ENCODE measurements at places on chromosomes 1 and 21.

DNA sequence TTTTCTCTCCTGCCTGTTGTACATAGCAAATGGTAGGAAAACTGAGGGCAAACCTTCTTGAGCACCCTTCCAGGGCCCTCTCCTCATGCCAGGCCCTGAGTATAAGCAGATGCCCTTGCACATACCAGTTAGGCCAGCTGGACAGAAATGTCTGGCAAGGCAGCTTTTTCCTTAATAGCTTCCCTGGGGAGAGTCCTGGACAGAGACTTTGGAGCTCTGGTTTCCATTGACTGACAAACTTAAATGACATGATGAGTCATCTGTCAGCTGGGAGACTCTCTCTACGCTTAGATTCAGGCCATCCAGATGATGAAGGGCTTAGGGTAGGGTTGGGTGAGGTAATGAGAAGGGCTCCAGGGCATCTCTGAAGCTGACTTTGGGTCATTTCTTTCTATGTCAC lies 317.5 kb downstream of the ASTN1 start:
- no peaks in the 10 kb centered on the region for H3K36me3 ChIP-seq
- H3K27ac ChIP-seq: no peak overlapping the region
- H3K4me1 ChIP-seq: no peaks in the 10 kb centered on the region
- no peak overlapping the region for H3K4me3 ChIP-seq
- H3K27me3 ChIP-seq: no peaks in the 10 kb centered on the region

GRCh38 chr21:39022035-39022434 lies 161.2 kb downstream of the PSMG1 start:
- no peaks in the 10 kb centered on the region for H3K36me3 ChIP-seq
- H3K4me3 ChIP-seq: no peak overlapping the region
- no peak overlapping the region for H3K27ac ChIP-seq
- no peaks in the 10 kb centered on the region for H3K4me1 ChIP-seq
- DNase-seq: no peak

- no peaks in the 10 kb centered on the region for H3K4me1 ChIP-seq
- H3K36me3 ChIP-seq: no peaks in the 10 kb centered on the region
- no peak overlapping the region for H3K4me3 ChIP-seq
- no peak for DNase-seq
- peaks cover 49% of the 10 kb centered on the region for H3K27me3 ChIP-seq
- no peak overlapping the region for H3K27ac ChIP-seq
These were observed 23.5 kb upstream of the CR2 start for GRCh38 chr1:207430602-207431001.

DNA sequence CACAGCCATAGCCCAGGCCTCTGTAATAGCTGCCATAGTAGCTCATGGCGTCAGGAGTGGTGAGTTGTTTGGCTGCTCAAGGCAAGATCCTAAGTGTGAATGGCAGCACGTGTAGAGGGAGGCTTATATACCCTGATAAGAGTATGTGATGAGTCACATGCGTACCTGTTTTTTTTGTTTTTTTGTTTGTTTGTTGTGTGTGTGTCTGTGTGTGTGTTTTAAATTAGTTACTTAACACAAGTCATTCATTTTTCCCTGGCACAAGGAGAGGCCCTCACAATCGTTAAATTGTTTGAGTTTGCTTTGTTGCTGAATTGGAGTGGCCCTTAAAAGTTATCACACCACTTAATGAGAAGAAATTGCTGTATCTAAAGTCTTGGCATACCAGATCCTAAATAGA lies at the start of gene KRTAP19-4:
KRTAP19-4 (minus strand) TSS at position 101 of the 400 bp plus-strand sequence; CDS start at position 46, 55 bp downstream.
- H3K36me3 ChIP-seq: no peaks in the 10 kb centered on the region
- no peak within 1 kb of the TSS for H3K27ac ChIP-seq
- H3K27me3 ChIP-seq: no peaks in the 10 kb centered on the region
- no peak within 1 kb of the TSS for H3K4me3 ChIP-seq
- DNase-seq: no peak
- no peaks in the 10 kb centered on the region for H3K4me1 ChIP-seq

GRCh38 chr21:45844181-45844580 lies 137.4 kb upstream of the COL6A1 start:
- DNase-seq: no peak
- peaks cover 57% of the 10 kb centered on the region for H3K27me3 ChIP-seq
- no peak overlapping the region for H3K4me3 ChIP-seq
- H3K36me3 ChIP-seq: no peaks in the 10 kb centered on the region
- no peaks in the 10 kb centered on the region for H3K4me1 ChIP-seq

DNA sequence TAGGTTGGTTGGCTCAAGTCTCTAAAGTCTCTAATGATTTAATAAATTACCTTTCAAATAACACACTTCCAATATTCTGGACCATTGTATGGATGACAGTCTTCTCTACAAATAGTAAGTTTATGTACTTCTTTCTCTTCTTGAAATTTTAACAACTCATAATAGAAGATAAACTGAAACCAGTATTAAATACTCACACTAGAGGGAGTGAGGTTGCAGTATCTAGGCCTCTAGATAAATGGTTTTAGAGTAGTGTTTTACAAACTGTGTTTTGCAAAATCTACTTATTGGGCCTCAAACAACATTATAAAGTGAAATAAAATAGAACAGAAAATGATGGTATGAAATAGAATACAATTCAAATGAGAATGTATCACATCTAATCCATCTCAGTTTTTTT lies 479.9 kb upstream of the BRINP3 start:
- no peaks in the 10 kb centered on the region for H3K4me1 ChIP-seq
- H3K4me3 ChIP-seq: no peak overlapping the region
- H3K27ac ChIP-seq: no peak overlapping the region
- H3K27me3 ChIP-seq: no peaks in the 10 kb centered on the region
- no peaks in the 10 kb centered on the region for H3K36me3 ChIP-seq

- H3K27ac ChIP-seq: no peak overlapping the region
- peaks cover 25% of the 10 kb centered on the region for H3K27me3 ChIP-seq
- peaks cover 5% of the 10 kb centered on the region for H3K4me1 ChIP-seq
- H3K36me3 ChIP-seq: no peaks in the 10 kb centered on the region
- H3K4me3 ChIP-seq: no peak overlapping the region
These were observed 26.4 kb downstream of the ABCA4 start for GRCh38 chr1:94094469-94095111.

All from central memory CD8-positive, alpha-beta T cell (primary cell).